ENCODE measurements at places on chromosomes 1 and 21. TPM values are rescaled to one million over a fixed set of nuclear protein-coding genes. Genes with fewer than 3 reads are reported as not detected.

Gene ATP1A4
- total RNA-seq = not detected

Gene ATXN7L2
- 2.9 TPM for total RNA-seq

Gene IL12RB2
- not detected for total RNA-seq

Gene FLG
- total RNA-seq = not detected

Gene KRTAP19-5
- total RNA-seq = not detected

Data from G401 (cell line).